ENCODE measurements at places on chromosomes 6 and 20.

- DNase-seq, result no peak
Observed at GRCh38 chr6:100261486-100261885, 203.2 kb downstream of the SIM1 start.

DNA sequence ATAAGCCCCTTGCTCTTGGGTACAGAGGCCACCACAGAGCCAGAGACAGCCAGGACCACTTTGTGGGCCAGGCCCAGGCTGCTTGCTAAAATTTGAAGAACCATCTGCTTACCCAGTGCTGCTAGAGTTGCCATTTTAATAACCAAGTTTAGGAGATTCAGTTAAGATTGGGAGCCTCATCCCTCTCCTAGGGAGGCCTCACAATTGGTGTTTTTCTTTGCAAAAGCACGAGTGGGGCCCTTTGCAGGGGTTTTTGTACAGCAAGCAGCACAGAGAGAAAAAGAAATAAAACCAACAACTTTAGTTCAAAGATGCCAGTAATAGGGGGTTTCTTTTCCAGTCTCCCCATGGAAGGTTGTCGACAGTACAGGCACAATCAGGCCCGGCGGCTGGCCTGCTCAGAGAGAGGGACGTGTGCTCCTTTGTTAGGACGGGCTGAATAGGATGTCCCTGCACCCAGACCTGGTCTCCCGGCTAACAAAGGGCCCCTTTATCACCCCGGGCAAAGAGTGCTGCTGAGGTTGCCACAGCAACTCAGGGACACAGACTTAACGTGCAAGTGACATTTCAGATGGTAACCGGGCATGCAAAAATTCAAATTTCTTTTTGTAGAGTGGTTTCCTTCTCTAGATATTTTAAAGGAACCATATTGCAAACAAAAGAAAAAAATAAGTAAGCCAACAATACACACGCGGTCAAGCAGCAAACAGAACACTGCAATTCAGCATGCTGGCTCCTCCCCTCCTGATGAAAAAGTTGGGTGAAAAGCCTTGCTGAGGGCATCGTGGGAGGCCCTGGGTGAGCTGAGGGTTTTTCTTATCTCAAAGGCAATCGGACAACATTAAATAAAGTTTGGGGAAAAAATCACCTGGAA lies 10.5 kb upstream of the TOX2 start:
- no peak for DNase-seq

GRCh38 chr6:141580131-141580530 lies 552.6 kb upstream of the GJE1 start:
- DNase-seq, result no peak

GRCh38 chr6:71047417-71047816 lies 90.6 kb upstream of the B3GAT2 start:
- DNase-seq, result no peak

DNA sequence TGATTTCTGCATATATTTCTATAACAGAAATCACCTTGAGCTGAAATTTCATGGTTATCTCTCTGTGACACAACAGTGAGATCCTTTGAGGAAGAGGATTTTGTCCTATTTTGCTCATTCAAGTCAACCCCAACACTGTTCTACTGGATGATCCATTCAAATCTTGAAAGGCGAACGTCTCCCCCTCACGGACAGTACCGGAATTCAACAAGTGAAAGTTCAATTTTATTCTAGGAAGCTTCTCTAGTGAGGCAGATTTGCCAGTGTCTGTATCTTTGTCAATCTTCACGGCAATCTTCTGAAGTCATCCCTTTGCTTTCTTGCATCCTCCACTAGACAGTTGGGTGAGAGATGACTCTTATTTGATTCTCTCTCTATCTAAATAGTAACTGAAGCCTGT lies 91.7 kb upstream of the PDE7B start:
- DNase-seq, result no peak

DNA sequence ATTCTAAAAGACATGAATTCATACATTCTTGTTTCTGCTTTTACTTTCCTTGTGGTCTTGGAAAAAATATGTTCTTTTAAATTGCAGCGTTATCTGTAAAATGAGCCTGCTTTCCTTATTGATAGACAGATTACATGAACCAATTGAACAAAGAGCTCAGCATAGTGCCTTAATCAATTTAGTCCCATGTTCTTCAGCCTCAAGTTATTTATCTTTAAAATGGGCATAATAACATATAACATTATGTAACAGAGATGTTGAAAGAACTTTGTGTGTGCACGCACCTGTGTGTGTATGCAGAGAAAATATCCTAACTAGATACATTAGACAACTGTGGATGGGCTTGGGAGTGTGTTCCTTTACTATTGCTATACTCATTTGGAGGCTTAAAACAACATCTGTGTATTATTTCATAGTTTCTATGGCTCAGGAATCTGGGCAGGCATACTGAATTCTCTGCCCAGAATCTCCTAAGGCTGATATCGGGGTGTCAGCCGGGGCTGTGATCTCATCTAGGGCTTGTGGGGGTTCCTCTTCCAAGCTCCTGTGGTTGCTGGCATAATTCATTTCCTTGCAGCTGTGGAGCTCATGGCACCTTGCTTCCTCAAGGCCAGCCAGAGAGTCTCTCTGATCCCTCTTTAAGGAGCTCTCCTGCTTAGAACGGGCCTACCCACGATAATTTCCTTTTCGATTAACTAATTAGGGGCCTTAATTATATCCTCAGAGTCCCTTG lies 194.1 kb downstream of the ARID1B start:
- DNase-seq, result no peak

- no peak for DNase-seq
Observed at GRCh38 chr20:43914311-43915210, at the start of gene TOX2. TSS of gene TOX2 (plus strand) at chr20:43914852. CDS start at chr20:43914892, 40 bp downstream.

GRCh38 chr6:69936674-69937363 lies 70.5 kb downstream of the COL19A1 start:
- DNase-seq, result no peak

DNA sequence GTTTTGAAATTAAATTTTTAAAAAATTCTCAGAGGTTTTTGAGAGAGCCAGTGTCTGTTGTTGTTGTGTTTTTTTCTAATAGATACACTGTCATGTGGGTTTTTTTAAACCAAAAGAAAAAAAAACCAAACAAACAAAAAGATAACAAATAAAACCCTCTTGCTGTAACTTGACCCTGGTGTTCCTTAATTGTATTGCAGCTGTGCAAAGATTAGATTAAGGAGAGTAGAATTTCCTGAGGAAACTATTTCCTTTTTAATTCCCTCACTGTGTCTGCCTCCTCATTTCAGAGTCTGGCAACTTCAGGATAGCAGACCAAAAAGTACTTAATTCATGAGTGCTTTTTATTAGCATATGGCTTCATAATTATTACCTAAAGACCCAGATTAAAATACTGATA lies 281.9 kb downstream of the EPM2A start:
- no peak for DNase-seq

- DNase-seq, result no peak
Observed at GRCh38 chr6:170444056-170444591, 109.0 kb downstream of the PSMB1 start.

DNA sequence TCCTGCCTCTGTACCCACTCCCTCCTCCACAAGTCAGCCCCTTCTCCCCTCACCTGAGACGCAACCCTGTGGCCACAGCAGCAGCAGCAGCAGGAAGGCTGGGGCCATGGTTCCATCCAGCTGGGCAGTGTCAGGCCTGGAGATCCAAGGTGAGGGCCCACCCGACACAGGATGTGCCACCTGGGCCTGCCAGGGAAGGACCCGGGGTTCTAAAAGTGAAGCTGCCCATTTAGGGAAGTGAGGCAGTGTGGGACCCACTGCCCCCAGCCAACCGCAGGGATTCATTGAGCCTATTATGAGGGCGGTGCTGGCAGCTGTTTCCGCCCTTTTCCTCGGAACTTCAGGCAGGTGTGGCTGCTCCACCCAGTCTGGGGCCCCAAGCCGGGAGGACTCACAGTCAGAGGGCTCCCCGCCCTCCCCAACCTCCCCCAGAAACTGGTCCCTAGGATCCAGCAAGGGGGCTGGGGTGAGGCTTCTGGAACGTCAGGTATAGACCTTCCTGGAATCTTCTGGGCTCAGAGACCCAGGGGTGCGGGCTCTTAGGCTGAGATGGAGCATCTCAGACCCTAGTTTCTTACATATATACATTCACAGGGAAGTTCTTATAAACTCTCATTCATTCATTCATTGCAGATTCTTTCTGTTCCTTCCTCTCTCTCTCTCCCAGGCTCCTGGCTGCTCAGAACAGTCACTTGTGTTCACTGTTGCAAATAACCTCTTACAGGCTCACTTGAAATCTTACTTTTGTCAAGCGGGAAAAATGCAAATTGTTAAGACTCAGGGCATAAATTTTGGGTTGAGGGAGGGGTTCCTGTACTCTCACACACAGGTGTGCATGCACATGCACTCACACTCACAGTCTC lies at the start of gene TREML2:
Gene TREML2, minus strand, starts transcription at position 249 of the 863 bp plus-strand sequence. Its CDS starts 141 bp downstream, at position 108.
- no peak for DNase-seq

- no peak for DNase-seq
Observed at GRCh38 chr6:137758661-137759060, 108.4 kb upstream of the TNFAIP3 start.

GRCh38 chr6:89353118-89353556 lies 615 bp upstream of the UBE2J1 start:
- DNase-seq, result no peak

- DNase-seq, result no peak
Observed at GRCh38 chr6:39166189-39166911, 51.4 kb upstream of the SAYSD1 start.

Data from kidney epithelial cell (primary cell).